Smooth muscle cell of bladder (primary cell): ENCODE measurements at places on chromosomes 2 and 18. TPM values are rescaled to one million over a fixed set of nuclear protein-coding genes. Genes with fewer than 3 reads are reported as not detected.

NEUROD1 gene
- total RNA-seq, result not detected in 2 replicates

MROH2A gene
- under 0.01 and 0.14 TPM in 2 replicates for total RNA-seq

MYO3B gene
- total RNA-seq, result 0.18 and 1.1 TPM in 2 replicates

TTR gene
- not detected in 2 replicates for total RNA-seq

FBXO41 gene
- total RNA-seq, result 1.1 and 1.6 TPM in 2 replicates

REG1B gene
- total RNA-seq, result not detected in 2 replicates

ANKRD62 gene
- total RNA-seq, result not detected in 2 replicates

MC5R gene
- total RNA-seq, result not detected in 2 replicates

TRAPPC12 gene
- total RNA-seq, result 52.3 and 68.3 TPM in 2 replicates

SMYD5 gene
- total RNA-seq, result 12.7 and 17.1 TPM in 2 replicates

CRIM1 gene
- 192 and 218 TPM in 2 replicates for total RNA-seq
